Stimulated activated CD4-positive, alpha-beta T cell treated with anti-CD3 and anti-CD28 coated beads, Interleukin-12 subunit alpha, Interleukin-12 subunit beta, amount 100 ng/mL, for 48 hours (primary cell): ENCODE measurements at places on chromosomes 7 and 10.

GRCh38 chr10:78371136-78371535 is 337.5 kb downstream of the RPS24 start:
- DNase-seq: no peak

DNA sequence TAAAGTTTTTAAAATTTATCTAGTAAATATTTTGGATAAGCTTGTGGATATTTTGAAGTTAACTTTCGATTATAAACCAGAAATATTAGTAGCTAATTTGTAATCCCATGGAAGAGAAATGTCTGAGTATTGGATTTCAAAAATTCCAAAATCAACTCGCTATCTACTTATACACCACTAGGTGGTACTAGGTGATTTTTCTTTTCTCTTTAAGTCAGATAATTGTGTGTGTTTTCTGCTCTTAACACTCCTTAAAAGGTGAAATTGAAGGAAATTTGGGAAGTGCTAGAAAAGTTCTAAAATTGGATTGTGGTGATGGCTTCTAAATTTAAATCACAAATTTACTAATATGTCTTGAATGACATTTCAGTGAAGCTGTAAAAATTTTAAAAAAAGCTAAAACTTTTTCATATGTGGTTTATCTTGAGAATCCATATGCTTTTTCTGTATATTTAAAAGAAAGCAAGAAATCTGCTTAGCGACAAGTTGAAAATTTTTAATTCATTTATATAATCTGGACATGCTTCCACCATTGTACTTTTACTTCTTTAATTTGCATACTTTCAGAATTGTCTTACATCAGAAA is 90.2 kb downstream of the IPMK start:
- DNase-seq: no peak

- DNase-seq: no peak
Observed at GRCh38 chr10:28492116-28492920, 40.6 kb upstream of the WAC start.

DNA sequence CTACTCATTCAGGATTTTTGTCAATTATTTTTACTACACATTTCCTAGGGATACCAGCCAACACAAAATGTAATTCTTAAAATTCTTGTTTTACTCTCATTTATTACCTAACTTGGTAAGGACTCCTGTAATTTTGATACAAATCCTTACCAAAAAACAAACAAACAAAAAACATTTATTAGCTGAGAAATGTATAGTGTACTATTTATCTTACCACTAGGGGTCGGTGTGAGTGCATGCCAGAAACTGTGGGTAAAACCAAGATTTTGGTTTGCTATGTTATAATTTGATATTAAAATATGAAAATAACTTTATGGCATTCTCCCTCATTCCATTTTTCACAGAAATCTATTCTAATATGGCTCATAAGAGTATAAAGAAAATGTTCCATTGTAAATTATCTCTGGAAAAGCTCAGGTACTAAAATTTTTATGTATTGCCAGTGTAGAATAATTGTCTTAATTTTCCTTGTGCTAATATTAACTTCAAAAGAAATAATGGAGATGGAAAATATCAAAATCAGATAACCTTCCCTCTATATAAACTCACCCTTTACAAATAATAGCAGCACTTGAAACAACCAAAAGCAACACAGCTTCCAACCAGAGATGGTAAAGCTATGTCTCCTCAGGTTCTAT is 290.8 kb upstream of the PCDH15 start:
- no peak for DNase-seq

DNA sequence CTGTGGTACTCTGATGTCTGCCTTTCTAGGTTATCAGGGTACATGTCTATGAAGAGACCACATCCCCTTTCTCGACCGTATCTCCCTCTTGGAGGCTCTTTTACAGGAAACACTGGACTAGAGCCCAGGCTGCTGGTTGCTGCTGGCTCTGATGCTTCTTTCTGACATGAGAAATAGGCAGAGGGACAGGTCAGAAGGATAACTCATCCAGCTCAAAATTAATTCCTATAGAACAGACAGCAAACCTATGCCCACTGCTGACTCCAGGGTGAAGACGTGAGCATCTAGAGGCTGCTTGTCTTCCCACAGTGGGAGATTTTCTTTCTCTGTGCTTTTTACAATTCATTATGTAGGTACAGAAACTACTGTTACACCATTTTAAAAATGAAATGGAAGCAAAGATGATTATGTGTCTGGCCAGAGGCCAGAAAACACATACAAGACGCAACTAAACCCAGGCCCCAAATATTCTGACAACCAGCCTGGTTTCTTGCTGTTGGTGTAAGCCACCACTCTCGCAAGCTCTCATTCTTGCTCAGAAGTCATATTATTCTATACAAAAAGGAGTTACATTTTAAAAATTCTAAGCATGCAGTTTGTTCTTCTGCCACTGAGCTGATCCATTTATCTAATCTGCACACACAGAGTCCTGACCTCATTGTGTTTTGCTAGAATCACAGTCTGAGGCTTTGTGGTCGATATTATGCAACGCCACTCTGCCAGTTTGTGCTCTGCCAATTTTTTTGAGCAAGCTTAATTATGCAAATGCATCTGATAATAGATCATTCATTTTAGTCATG is 424.3 kb downstream of the KIF20B start:
- no peak for DNase-seq

- no peak for DNase-seq
Observed at GRCh38 chr10:123165445-123166072, 11.4 kb downstream of the BUB3 start.

DNA sequence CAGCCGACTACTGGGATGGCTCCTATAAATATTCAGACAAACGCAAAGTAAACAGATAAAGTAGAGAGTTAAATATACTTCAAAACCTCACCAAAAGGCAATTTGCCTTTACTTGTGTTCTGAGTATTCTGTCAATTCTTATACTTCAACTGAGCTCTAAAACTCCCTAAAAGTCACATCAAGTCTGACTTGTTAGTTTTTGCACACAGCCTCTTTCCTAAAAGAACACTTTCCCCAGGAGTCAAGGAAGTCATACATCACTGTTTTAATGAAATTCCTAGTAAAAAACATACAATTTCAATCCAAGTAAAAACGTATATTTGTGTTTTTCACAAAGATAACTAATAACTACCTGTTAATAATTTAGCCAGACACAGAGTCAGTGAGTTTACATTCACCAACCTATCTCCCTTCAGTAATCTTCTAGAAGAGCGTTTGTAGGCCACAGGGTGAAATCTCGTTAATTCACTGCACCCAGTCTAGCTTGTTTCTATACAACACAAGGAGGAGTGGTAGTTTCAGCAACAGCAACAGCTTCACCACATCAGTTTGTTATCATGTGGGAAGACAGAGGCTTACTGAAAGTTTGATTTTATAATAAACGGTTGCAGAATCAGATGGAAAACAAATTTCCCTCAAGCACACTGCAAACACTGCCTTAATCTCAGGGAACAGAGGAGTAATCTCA is 2.7 kb downstream of the COBL start:
- DNase-seq: no peak

DNA sequence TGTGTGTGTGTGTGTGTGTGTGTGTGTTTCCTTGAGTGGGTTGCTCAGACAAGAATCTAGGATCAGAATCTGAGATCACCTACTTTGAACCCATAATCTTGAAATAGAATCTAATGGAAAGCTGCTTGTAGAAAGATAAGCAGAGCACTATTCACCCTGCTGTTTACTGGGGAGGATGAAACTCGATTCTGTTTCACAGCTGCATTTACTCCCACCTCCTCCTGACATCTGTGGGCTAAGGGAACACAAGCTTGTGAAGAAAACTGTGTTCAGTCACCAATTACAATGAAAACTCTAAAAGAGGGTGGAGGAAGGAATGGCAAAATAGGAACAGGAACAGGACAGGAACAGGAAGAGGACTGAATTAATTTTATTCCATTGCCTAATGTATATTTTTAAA is 269.5 kb downstream of the TSPAN12 start:
- DNase-seq: no peak

- DNase-seq: no peak
Observed at GRCh38 chr7:66629222-66630062, 761 bp downstream of the KCTD7 start.

DNA sequence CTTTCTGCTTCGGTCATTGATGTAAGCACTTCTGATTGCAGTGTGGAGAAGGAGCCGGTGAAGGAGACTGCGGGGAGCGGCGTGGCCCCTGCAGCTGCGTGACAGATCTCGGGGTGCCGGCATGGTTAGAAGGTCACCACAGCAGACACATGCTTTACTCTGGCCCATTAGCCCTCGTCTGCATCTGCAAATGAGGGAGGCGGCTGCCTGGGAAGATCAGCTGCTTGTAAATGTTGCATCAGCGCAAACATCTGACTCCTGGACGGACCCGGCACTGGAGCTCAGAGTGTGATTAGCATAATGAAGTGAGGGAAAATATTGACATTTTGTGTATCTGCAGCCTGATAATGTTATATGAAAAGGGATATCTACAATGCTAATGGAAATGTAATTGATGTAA is 30.5 kb upstream of the MNX1 start:
- no peak for DNase-seq

- DNase-seq: no peak
Observed at GRCh38 chr10:126084369-126084768, 188.0 kb downstream of the FANK1 start.

GRCh38 chr10:127399668-127400067 is 149.4 kb upstream of the NPS start:
- DNase-seq: no peak

GRCh38 chr10:2929480-2930258 is 137.7 kb upstream of the PFKP start:
- no peak for DNase-seq

DNA sequence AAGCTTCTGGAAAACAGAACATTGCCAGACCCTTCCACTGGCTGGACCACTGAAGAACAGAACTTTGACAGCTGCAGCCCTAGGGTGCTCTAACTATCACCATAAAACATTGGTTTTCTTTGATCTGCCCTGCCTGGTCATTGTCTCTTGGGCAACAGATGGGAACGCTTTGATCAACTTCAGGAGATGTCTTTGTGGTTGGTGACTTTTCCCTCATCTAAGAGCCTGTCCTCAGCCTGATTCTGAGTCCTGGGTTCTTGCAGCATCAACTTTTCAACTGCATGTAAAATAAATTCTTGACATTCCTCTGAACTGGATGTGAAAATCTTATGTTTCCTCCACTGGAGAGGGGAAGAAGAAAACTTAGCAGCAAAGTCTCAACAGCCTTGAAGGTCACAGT is 53.1 kb upstream of the ZNRF2 start:
- DNase-seq: no peak

- DNase-seq: no peak
Observed at GRCh38 chr7:148987751-148988512, 40.4 kb downstream of the PDIA4 start.

DNA sequence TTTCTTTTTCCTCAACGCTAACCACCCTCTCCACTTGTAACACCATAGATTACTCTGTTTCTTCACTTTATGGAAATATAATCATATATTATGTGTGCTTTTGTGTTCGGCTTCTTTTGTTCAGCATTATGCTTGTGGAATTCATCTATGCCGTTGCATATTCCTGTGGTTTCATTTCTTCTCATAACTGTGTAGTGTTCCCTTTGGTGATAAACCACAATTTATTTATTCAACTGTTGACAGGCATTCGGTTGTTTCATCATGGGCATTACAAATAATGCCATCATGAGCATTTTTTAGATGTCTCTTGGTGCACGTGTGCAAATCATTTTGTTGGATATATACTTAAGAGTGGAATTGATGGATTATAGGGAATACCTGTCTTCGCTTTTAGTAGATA is 12.1 kb downstream of the AVL9 start:
- no peak for DNase-seq

DNA sequence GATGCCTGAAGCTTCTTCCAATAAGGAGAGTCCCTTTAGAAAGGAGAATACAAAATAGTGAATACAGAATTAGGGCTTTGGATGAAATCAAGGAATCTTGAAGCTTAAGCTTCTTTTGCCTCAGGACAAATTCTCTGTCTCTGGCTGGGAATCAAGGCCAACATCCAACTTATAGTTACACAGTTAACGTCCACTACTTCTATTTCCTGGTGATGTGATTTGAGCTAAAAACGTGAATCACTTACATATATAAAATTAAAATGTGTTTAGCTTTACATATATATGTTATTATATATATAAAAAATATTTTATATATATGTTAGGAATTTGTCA is 11.4 kb upstream of the INPP5F start:
- no peak for DNase-seq

DNA sequence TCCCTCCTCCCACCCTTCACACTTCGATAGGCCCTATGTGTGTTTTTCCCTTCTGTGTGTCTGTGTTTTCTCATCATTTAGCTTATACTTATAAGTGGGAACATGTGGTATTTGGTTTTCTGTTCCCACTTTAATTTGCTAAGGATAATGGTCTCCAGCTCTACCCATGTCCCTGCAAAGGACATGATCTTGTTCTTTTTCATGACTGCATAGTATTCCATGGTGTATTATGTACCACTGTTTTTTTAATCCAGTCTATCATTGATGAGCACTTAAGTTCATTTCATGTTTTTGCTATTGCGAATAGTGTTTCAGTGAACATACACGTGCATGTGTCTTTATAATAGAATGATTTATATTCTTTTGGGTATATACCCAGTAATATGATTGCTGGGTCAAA is 46.3 kb upstream of the GNAT3 start:
- DNase-seq: no peak

GRCh38 chr10:119251315-119251708 is 43.9 kb downstream of the GRK5 start:
- DNase-seq: no peak

- peak; percentile 99 for DNase-seq
Observed at GRCh38 chr7:152463709-152464311, 28.0 kb upstream of the KMT2C start.

DNA sequence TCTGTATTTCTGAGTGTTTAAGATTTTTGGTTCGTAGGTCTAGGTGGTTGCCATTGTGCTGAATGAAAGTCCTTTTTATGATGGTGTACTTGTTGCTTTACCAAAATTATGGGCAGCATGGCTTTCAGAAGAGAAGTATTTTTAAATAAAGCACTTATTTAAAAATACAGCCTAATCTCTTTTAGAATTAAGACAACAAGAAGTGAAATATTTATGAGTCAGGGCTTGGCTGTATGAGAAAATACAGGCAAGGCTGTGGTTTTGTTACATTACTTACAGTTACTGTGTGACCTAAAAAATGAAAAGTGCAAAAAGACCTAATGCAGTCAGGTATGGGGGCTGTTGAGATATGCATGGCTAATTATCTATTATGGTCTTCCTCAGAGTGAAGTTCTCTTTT is 185.2 kb upstream of the PPP1R3A start:
- DNase-seq: no peak

GRCh38 chr10:23293145-23293724 is 51.4 kb downstream of the C10orf67 start:
- no peak for DNase-seq

- DNase-seq: no peak
Observed at GRCh38 chr7:148944935-148945934, 61.1 kb upstream of the EZH2 start.

- DNase-seq: no peak
Observed at GRCh38 chr10:11958956-11959355, 83.7 kb downstream of the UPF2 start.

GRCh38 chr7:121901026-121901425 is 28.1 kb downstream of the PTPRZ1 start:
- no peak for DNase-seq
